ENCODE measurements at places on chromosomes 7 and 10. TPM values are rescaled to one million over a fixed set of nuclear protein-coding genes. Genes with fewer than 3 reads are reported as not detected.
A peak's percentile ranks its signal among the peaks of the same experiment; 100 is the strongest.

GALNT17 gene
- not detected for total RNA-seq

CLCN1 gene
- total RNA-seq: not detected

SMKR1 gene
- 1.2 TPM for total RNA-seq

ASAH2B gene
- 2.8 TPM for total RNA-seq

NUTM2E gene
- total RNA-seq: 0.53 TPM

HHEX gene
- 0.32 TPM for total RNA-seq

CRHR2 gene
- not detected for total RNA-seq

SEC31B gene
- 64.0 TPM for total RNA-seq

CALCR gene
- total RNA-seq: not detected

ERVW-1 gene
- 0.12 TPM for total RNA-seq

TPST1 gene
- total RNA-seq: 1.2 TPM

PDE1C gene
- not detected for total RNA-seq

CPA4 gene
- not detected for total RNA-seq

IRF5 gene
- 7.2 TPM for total RNA-seq

DNA sequence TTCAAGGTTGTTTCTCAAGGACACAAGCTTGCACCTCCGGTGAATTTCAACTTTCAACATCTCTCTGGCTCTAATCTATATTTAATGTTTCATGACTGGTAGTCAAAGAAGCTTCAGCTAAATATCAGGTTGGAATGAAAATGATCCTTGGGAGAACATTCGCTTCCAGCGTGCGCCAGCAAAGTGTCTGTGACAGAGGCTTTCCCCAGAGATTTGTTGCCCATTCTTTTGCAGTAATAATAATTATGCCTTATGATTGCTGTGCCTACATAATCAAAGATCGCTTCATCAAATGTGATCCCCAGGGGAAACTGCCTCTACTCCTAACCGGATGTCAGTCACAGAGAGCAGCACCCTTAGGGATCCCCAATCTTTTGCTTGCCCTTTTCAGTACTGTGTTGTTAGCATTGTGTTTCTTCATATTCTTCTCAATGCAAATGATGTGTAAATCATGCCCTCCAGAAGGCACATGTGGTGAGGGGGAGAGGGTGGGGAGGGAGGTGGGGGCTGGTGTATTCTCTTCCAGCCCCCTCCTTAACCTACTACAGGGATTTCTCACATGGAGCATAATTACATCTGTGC, 30.5 kb downstream of the FZD1 start:
- no peak overlapping the region for H3K4me3 ChIP-seq
- no peaks in the 10 kb centered on the region for H3K36me3 ChIP-seq
- no peak overlapping the region for H3K27ac ChIP-seq
- no peak for DNase-seq
- no peaks in the 10 kb centered on the region for H3K27me3 ChIP-seq
- no peaks in the 10 kb centered on the region for H3K4me1 ChIP-seq

DNA sequence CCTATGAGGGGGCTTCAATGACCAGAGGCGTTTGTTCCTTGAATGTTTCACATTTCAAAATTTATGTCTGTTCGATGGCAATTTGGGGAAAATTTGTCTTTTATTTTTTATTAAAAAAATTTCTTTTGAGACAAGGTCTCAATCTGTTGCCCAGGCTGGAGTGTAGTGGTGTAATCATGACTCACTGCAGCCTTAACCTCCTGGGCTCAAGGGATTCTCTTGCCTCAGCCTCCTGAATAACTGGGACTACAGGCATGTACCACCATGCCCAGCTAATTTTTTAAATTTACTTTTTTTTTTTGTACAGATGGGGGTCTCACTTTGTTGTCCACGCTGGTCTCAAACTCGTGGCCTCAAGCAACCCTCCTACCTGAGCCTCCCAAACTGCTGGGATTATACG, 39.7 kb downstream of the OTUD1 start:
- H3K27ac ChIP-seq: no peak overlapping the region
- H3K27me3 ChIP-seq: no peaks in the 10 kb centered on the region

- no peak for DNase-seq
- H3K27ac ChIP-seq: no peak overlapping the region
- H3K36me3 ChIP-seq: peaks cover 22% of the 10 kb centered on the region
- no peak overlapping the region for H3K4me3 ChIP-seq
Measured at GRCh38 chr10:46218921-46219320, 67.9 kb upstream of the ANTXRL start.

DNA sequence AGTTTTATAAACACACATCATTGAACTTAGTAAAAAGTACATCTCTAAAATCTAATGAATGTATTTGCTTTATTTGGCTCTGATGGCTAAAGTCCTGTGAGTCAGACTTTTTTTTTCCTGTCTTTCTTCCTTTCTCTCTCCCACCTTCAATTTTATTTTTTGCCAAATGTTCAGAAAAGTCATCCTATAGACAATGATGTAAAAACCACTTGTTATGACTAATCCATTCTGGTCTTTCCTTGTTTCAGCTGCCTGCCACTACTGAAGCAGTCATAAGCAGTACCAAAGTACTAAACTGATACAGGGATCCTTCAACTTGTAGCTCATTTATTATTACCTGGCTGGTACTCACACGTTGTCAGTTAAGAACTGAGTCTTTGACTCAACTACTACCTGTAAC, 23.9 kb downstream of the HECTD2 start:
- H3K4me1 ChIP-seq: no peaks in the 10 kb centered on the region
- H3K4me3 ChIP-seq: no peak overlapping the region
- no peaks in the 10 kb centered on the region for H3K36me3 ChIP-seq
- no peak for DNase-seq

DNA sequence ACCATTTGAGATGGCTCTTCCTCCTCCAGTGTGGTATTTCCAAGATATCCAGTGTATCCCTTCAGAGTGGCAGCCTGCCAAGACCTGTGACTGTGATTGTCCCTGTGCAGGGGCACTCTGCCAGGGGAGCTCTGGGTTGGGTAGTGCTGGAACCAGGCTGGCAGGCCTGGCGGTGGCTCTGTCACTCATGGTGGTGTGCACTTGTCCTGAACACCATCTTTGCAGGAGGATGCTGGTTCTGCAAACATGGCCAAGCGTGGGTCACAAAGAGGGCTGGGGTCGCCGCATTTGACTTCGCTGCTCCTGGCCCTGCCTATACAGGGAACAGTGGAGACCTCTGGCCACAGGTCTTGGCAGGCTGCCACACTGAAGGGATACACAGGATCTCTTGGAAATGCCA, 205.2 kb downstream of the PRPF18 start:
- no peaks in the 10 kb centered on the region for H3K27me3 ChIP-seq
- peaks cover 64% of the 10 kb centered on the region for H3K4me1 ChIP-seq
- no peak for DNase-seq
- no peak overlapping the region for H3K27ac ChIP-seq
- no peaks in the 10 kb centered on the region for H3K36me3 ChIP-seq

- H3K4me3 ChIP-seq: no peak overlapping the region
- no peak for DNase-seq
- no peaks in the 10 kb centered on the region for H3K4me1 ChIP-seq
- no peak overlapping the region for H3K27ac ChIP-seq
- H3K27me3 ChIP-seq: no peaks in the 10 kb centered on the region
- H3K36me3 ChIP-seq: no peaks in the 10 kb centered on the region
Measured at GRCh38 chr7:2487586-2488271, 11.5 kb upstream of the GRIFIN start.

DNA sequence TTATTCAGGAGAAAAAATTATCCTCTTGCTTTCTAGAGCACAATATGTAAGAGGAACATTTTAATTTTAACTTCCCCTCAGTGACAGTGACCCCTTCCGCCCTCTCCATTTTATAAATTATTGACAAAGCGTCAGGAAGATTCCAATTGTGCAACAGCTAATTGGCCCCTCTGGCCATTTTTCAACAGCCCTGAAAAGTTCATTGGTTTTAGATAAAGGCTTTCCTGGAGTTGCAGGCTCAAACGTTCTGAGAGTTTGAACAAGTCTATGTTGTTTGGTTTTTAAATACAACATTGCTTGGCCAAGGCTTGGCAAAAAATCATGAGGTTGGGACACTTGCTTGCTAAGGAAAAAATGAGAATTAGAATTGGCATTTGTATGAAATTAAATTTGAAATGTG, 422.2 kb upstream of the ANKRD30A start:
- DNase-seq: no peak
- H3K4me1 ChIP-seq: no peaks in the 10 kb centered on the region
- H3K27me3 ChIP-seq: no peaks in the 10 kb centered on the region
- H3K27ac ChIP-seq: no peak overlapping the region

GRCh38 chr7:21377545-21377944, 50.3 kb upstream of the SP4 start:
- H3K27me3 ChIP-seq: no peaks in the 10 kb centered on the region
- H3K4me1 ChIP-seq: peaks cover 3% of the 10 kb centered on the region
- H3K27ac ChIP-seq: no peak overlapping the region
- no peak for DNase-seq
- H3K36me3 ChIP-seq: no peaks in the 10 kb centered on the region

- H3K36me3 ChIP-seq: no peaks in the 10 kb centered on the region
- no peak for DNase-seq
- no peak overlapping the region for H3K4me3 ChIP-seq
- no peaks in the 10 kb centered on the region for H3K4me1 ChIP-seq
- H3K27ac ChIP-seq: no peak overlapping the region
- H3K27me3 ChIP-seq: no peaks in the 10 kb centered on the region
Measured at GRCh38 chr10:86077871-86078638, 288.5 kb downstream of the GRID1 start.

DNA sequence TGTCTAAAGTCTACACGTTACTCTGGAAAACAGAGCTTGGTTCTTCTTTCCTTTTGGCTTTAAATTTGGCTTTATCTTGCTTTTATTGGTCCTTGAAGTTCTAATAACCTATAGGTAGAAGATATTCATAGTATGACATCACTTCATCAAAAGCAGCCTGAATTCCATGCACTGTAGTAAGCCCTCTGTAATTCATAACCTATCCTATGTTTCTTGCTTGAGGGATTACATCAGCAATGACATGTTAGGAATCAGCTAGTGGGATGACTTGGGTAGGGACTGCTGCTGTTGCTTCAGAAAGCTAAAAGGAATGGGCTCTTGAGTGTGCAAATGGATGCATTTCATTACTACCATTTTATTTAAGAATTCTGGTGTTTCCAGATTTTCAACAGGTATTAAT, 184.9 kb downstream of the PTEN start:
- H3K27ac ChIP-seq: no peak overlapping the region
- no peak overlapping the region for H3K4me3 ChIP-seq
- no peak for DNase-seq

DNA sequence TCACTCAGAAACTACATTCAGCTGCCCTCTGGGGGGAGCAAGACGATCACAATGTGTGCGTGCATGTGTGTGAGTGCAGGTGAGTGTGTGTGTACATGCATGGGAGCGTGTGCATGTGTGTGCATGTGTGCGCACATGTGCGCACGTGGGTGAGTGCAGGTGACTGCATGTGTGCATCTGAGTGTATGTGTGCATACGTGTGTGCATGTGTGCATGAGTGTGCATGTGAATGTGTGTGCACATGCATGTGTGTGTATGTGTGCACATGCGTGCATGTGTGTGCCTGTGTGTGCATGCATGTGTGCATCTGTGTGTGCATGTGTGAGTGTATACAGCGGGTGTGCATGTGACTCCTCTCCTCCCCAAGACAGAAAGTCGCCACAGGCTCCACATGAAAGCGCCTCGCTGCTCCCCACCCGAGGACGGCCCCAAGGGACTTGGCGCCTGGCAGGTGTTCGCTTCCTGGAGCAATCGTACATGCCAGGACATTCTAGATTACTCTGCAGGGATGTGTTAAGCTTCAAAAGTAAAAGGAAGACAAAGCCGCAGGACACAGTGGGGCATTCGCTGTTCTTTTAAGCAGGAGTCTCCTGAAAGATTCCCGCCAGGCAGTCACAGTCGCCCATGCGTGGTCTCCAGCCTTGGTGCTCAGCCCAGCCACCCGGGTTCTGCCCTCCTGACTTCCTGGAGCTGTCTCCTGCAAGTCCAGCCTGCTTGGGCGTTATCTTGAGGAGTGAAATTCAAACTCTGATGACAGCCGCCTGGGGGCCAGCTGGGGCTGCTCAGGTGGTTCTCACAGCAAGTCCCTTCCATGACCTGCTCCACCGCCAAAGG, 42.0 kb upstream of the ADGRA1 start:
- DNase-seq: no peak
- no peaks in the 10 kb centered on the region for H3K27me3 ChIP-seq
- no peaks in the 10 kb centered on the region for H3K36me3 ChIP-seq
- no peaks in the 10 kb centered on the region for H3K4me1 ChIP-seq
- no peak overlapping the region for H3K27ac ChIP-seq

GRCh38 chr7:66638309-66639099, 9.8 kb downstream of the KCTD7 start:
- peaks cover 19% of the 10 kb centered on the region for H3K4me1 ChIP-seq
- H3K27ac ChIP-seq: no peak overlapping the region
- no peak for DNase-seq
- H3K4me3 ChIP-seq: no peak overlapping the region

- H3K36me3 ChIP-seq: no peaks in the 10 kb centered on the region
- H3K4me3 ChIP-seq: no peak overlapping the region
- no peak for DNase-seq
- no peaks in the 10 kb centered on the region for H3K4me1 ChIP-seq
- H3K27ac ChIP-seq: no peak overlapping the region
- H3K27me3 ChIP-seq: no peaks in the 10 kb centered on the region
Measured at GRCh38 chr10:127142136-127142535, 54.3 kb downstream of the INSYN2A start.

- no peak for DNase-seq
- peaks cover 13% of the 10 kb centered on the region for H3K4me1 ChIP-seq
- no peaks in the 10 kb centered on the region for H3K27me3 ChIP-seq
- peak overlapping the region; percentile 50 for H3K27ac ChIP-seq
- H3K36me3 ChIP-seq: no peaks in the 10 kb centered on the region
Measured at GRCh38 chr10:128187788-128188185, 61.6 kb upstream of the MKI67 start.

- DNase-seq: no peak
Measured at GRCh38 chr7:42227541-42227935, 9.5 kb downstream of the GLI3 start.

DNA sequence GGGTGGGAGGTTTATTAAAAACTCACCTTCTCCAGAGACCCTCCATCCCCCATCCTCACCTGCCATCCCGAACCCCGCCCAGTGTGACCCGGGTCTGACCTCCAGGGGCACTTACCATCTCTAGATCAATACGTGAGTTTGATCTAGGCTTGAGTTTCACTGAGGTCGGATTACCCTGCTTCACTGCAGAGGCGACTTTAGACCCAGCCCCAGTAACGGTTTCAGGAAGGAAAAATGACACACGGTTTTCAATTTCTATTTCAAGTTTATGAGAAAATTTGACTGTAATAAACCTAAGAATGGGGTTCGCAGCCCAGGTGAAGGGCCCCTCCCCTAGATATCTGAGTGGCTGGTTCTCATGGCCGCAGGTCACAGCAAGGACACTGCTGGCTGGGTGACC, 33.1 kb downstream of the RCC1L start:
- no peak overlapping the region for H3K4me3 ChIP-seq
- H3K27ac ChIP-seq: no peak overlapping the region
- DNase-seq: no peak

DNA sequence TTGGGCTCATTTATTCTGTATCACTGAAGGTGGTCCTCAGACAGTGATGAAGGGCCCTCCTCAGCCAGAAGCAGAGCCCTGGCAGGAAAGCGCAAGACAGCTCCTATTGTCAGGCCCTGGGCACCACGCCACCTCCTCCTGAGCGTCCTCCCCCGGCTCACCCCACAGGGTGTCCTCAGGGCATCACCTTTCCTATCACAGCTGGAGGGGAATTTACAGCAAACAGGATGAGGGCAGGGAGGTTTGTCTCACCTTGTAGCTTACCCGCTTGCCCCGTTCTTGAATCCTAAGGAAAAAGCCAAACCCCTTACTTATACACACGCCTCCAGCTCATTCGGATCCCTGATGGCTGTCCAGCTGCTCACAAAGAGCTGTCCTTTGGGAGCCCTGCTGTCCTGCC, 50.2 kb upstream of the LANCL2 start:
- H3K27me3 ChIP-seq: no peaks in the 10 kb centered on the region
- no peak overlapping the region for H3K27ac ChIP-seq
- no peak for DNase-seq
- H3K4me3 ChIP-seq: no peak overlapping the region
